ENCODE measurements at places on chromosomes 12 and 14.

- DNase-seq, result no peak
Observed at GRCh38 chr12:42918443-42918842, 328.9 kb upstream of the PRICKLE1 start.

- DNase-seq, result no peak
Observed at GRCh38 chr12:38424436-38424835, 107.9 kb downstream of the ALG10B start.

GRCh38 chr14:90508536-90509254 lies 111.9 kb downstream of the CALM1 start:
- no peak for DNase-seq

DNA sequence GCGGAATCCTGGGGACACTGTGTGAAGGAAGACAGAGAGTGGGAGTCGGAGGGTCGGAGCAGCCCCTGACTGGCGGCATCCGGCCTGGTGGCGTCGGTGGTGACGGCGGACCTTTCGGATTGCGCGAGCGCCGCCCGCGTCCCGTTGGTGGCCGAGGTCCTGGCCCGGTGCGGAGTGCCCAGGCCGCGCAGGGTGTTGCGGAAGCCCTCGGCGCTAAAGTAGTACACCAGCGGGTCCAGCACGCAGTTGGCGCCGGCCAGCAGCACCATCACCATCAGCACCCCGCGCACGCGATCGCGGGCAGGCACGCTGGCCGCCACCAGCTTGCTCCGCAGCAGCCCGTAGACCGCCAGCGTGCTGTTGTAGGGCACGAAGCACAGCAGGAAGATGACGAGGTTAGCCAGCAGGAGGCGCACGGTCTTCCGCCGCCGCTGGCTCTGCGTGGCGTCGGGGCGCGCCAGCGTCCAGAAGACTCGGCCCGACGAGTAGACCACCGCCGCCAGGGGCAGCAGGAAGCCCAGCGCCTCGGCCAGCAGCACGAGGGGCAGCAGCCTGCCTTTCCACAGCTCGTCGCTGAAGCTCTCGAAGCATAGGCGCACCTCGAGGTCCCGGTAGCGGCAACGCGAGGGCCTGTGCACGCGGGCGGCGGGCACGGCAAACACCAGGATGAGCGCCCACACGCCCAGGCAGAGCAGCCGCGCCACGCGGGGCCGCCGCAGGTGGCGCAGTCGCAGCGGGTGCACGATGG lies 13.1 kb upstream of the CHD4 start:
- no peak for DNase-seq

- no peak for DNase-seq
Observed at GRCh38 chr14:61668282-61668681, 27.0 kb upstream of the HIF1A start.

DNA sequence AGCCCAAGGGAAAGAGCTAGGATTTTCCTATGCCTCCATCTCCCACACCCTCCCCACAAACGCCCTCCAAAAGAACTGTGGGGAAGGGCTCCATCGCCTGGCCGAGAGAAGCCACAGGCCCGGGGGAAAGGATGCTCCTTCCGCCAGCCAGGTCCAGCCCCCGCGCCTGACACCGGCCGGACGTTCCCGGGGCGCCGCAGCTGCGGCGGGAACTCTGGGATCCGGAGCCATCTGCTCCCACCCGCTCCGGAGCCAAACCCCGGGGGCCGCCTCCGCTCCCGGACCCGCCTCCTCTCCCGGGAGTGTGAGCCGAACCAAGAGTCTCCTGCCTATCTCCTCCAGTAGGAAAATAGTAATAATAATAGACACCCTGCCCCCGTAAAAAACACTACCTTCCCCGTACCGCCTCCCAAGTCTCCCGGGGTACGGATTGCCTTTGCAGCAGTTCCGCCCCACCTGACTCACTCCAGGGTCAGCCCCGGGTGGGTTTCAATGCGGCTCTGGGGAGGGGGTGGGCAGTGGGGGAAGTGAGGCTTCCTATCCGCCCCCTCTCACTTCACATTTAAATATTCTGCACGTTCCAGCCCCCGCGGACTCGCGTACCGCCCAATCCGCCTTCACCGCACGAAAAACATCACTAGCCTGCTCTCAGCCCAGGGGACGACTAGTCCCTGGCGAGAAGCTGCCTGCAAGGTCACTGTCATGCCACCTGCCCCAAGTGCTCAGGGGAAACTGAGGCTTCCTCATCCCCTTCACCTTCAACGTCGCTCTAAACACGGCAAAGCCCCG lies 2.4 kb downstream of the AGAP2 start:
- DNase-seq, result peak; percentile 57

DNA sequence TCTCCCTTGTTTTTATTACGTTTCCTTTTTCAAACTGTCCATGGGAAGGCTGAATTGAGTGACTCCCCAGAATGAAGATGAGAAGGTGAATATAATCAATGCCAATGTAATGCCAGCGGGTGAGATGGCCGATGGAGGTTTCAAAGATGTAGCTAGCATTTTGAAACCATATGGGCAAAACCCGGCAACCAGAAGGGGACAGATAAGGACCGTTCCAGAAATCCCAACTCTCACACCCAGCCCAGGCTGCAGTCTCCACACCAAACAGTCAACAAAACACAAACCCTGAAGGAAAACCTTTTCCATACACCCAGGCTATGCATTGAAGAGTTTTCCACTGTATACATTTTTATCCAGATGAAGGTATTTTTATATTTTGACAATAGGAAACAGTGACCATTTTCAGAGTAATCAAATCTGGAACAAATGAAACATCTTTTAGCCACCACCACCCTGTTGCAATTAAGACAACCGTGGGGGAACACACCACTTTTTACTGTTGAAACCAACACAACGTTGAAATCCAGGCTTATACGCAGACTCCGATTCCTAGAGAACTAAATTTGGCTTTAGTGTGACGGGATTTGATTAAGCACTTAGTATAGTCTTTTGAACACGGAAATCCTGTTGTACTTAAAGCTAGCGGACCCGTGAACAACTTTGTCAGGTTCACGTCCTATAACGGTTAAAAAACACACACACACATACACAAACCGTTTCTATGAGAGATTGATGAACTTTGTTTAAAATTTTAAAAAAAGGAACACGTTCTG lies 19.0 kb downstream of the PHETA1 start:
- DNase-seq, result no peak

All from HCEC 1CT (cell line).